ENCODE measurements at places on chromosomes 3 and 15.

DNA sequence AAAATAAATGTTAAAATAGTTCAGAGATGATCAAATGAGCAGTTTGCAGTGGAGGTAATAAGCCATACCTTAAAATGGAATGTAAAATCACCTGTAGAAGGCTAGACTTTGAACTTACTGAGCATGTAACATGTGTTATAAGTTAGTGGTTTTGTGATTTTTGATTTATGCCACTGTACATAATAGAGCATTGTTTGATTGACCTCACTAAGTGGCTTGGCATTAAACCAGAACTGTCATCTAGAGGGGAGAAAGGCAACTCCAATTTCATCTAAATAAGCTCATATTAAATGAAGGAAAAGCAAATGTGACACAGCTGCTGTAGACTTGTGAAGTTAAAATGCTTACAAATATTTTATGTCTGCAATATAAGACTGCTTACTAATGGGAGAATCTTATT lies 387.9 kb downstream of the ZIC1 start:
- peak; percentile 15 for DNase-seq

DNA sequence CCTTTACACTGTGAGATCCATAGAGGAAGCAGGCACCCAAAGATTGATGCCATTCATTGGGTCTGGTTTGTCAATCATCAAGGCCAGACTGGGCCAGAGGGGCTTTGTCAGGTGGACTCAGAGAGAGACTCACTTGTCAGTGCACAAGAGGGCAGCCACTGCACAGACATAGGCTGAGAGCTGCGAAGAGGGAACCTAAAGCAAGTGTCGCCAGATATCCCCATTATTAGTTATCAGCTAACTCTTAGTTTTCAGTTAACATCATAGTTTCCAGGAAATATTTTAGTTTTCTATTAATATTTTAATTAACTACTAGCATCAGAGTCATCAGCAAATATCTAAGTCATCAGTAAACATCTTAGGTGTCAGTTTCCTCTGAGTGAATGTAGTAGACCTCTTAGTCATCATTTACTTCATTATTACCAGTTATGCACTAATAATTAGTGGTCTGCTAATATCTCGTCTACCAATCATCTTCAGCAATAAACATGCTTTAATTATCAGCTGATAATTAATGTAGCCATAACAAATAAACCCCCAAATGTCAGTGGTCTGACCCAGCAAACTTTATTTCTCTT lies 41.7 kb upstream of the LIMD1 start:
- no peak for DNase-seq

GRCh38 chr3:146396792-146397191 lies 72.6 kb downstream of the PLSCR2 start:
- DNase-seq, result no peak

- peak; percentile 83 for DNase-seq
These were observed 99.0 kb downstream of the TMCC1 start for GRCh38 chr3:129794311-129795185.

GRCh38 chr15:68843425-68844311 lies 23.0 kb upstream of the ANP32A start:
- DNase-seq, result peak; percentile 70

DNA sequence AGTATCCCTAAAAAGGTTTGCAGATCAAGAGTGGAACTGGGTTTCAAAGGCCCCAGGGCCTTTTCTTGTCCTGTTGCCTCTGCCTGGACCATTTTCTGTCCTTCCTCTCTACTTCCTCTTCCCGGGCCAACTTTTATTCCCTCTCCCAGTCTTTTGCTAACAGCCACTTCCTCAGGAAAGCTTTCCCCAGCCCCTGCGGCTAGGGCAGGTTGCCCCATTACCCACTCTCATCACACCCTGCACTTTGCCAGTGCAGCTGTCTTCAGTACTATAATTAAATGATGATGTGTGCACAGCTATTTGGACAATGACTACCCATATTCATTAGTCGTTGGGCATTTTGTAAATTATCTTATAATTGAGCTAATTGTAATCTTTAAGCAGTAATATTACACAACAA lies 150.5 kb upstream of the THBS1 start:
- DNase-seq, result no peak

DNA sequence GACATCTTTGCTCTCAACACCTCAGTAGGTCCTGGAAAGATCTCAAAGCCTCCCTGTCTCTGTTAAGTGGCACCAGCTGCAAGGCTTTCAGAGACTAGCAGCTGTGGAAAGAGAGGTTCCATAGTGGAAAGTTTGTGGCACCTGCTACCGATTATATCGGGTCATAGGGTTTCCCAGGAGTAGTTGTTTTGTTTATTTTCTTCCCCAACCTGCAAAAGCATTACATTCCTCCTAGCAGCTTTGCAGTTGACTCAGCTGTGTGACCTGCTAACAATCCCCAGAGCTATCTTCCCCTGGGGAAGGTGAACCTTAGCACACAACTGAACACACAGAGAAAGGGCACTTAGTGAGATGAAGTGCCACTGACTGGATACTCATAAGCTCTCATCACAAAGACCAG lies 598.9 kb upstream of the GRM7 start:
- DNase-seq, result no peak

DNA sequence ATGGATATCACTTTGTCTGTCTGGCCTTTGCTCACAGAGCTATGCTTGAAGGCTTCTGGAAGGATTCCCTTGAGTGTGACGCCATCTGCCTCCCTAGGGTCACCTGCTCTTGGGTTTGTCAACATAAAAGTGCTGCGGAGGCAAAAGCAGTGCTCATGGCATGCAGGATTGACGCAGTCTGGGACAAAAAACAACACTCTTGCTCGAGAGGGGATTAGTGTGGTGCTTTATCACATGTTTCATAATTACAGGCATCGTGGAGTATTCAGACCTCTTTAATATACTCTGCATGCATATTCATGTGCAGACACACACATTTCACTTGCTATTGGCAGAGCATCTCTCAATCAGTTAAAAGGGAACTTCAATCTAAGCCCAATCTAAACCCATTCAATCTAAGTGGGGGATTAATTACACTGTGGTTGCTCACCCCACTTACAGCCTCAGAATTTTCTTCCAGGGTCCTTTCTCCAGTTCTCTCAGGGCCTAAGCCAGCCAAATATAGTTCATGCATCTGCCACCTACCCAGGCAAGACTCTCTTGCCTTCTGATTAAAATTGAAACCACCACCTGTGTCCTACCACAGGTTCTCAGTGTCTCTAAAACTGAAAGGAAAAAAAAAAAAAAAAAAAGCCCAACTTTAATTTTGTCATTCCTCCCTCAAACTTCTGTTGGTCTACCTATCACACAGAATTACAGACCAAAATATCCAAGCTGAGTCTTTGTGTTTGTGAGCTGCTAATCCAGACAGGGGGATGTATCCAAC lies 75.6 kb downstream of the BFSP2 start:
- no peak for DNase-seq

GRCh38 chr3:101195951-101196713 lies 124.2 kb downstream of the IMPG2 start:
- no peak for DNase-seq

DNA sequence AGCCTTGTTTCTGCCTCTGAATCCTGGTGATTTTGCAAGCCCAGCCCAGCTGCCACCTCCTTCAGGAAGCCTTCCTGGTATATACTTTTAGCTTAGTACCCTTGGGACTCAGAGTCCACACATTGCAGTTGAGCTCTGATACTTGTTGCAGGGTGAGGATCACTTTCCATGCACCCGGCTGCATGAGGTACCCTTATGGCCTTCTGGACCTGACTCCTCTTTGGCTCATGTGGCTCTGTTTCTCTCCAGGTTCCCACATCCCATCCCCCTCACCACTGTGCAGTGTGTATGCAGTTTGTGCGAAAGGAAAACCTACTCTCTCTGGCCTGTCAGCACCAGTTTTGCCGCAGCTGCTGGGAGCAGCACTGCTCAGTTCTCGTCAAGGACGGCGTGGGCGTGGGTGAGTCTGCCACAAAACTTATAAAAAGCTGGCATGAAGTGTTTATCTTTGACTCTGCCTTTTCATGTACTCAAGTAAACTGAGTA lies 23.1 kb upstream of the P4HTM start:
- no peak for DNase-seq

DNA sequence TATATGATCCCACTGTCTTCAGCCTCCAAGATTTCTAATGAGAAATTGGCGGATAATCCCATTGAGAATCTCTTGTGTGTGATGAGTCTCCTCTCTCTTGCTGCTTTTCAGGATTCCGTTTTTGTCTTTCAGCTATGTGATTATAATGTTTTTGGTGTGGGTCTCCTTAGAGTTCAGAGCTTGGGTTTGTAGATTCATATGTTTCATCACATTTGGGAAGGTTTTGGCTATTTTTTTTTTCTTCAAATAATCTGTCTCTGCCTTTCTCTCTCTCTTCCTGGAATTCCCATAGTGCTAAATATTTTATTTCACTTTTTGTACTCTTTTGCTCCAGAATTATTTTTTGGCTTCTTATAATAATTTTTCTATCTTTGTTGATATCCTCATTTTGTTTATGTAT lies 40.4 kb downstream of the SACM1L start:
- no peak for DNase-seq

DNA sequence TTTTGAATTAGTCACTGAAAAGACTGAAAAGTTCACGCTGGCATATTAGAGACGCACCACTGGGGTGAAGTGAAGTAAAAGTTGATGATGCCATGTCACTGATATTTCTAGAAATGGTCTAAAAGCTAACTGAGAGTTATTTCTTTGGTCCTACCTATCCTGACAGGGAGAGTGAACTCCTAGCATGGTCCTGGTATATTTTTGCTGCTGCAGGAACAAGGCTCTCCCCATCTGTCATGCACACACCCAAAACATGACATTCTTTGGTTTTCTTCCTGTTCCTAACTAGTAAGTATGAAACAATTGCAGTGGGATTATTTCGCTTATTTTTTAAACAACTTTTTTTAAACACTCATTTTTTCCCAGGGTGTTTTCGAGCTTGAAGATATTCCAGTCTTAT lies 466.7 kb downstream of the ERC2 start:
- no peak for DNase-seq

- no peak for DNase-seq
These were observed 29.1 kb upstream of the KCTD6 start for GRCh38 chr3:58462829-58463180.

DNA sequence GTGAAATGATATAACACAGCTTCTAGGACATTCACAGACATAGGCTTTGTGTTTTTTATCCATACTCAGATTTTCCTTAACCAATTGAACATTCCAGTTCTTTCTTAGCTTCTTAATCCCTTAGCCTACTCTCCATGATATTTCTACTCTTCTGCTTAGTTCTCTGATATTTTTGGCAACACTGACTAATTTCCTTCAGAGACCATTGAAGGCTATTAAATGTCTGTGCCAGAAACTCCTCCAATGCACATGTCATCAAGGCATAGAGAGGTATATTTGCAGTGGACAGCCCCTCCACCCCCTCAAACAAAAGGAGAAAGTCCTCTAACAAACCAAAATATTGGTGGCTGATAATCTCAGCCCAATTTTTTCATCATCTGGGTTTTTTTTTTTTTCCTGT lies 105.9 kb upstream of the TSC22D2 start:
- DNase-seq, result no peak

Data from NCI-H526 (cell line).